ENCODE measurements at places on chromosomes 11 and 22.

GRCh38 chr11:61874377-61874809, 17.0 kb downstream of the FADS3 start:
- DNase-seq = no peak

- DNase-seq = no peak
These were observed 3.9 kb downstream of the CRYBB2 start for GRCh38 chr22:25223269-25223850.

DNA sequence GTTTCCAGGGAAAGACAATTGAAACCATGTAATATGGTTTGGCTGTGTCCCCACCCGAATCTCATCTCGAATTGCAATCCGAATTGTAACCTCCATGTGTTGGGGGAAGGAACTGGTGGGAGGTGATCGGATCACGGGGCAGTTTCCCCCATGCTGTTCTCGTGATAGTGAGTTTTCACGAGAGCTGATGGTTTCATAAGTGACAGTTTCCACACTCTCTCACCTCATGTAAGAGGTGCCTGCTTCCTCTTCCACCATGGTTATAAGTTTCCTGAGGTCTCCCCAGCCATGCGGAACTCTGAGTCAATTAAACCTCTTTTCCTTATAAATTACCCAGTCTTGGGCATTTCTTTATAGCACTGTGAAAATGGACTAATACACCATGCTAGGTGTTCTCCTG, 148.3 kb upstream of the CADM1 start:
- DNase-seq = no peak

DNA sequence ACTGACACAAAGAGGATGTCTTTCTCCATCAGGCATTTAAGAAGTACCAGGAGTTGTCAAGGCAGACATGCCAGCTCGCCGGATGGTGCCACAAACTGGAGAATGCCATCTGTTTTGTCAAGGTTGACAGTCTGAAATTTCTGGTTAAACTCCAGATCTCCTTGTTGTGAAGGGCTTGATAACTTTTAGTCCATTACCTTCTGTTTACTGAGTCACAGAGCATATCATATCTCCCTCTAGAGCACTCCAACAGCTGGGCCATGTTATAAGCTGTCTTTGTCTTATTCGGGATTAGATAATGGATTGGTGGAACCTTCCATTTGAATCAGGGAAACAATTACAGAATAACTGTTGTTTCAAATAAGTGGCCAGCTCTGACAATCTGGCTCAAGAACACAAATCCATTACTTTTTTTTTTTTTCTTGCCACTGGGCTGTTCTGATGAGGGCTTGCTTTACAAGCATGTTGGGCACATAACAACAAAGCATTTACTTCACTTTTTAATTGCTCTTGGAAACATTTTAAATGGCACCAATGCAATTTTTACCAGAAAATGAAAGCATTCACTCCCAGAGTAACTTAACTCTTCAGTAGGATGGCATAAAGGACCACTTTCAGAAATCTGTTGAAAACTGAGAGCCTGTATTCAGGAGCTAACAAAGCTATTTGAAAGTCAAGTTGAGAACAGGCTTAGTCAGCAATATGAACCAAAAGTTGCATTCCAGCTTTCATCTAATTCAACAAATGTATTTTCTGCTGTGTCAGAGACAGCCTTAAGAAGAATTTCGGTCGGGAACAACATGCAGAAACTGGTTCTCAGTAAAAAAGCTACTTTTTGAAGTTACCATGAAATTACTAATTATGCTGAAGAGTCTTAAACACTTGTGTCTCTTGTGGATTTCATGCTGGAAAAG, 227.6 kb upstream of the PITPNB start:
- DNase-seq = no peak

DNA sequence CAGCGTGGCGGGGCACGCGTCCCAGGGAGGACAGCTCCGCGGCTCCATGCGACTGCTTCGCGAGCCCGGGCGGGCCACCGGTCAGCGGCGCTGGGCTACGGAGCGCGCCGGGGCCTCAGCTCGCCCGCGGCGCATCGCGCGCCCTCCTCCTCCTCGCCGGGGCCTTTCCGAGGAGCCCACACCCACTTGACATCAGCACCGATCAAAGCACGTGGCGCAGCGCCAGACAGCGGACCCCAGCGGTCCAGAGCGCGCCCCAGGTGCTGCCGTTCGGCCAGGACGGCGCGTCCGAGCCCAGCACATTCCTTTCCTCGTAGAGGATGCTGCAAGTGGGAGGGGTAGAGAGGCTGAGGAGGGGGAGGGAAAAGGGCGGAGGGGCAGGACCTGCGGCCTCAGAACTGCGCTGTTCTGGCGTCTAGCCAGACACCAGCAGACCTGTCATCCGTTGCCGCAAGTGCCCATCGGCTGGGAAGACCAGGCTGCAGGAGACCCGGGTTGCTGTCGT, 88.6 kb downstream of the PLEKHA7 start:
- DNase-seq = no peak

- DNase-seq = no peak
These were observed 1232.7 kb downstream of the BRD1 start for GRCh38 chr22:48594757-48595510.

- peak; percentile 63 for DNase-seq
These were observed 16.9 kb upstream of the SPTY2D1 start for GRCh38 chr11:18650859-18651557.

Data from central memory CD4-positive, alpha-beta T cell (primary cell).